ENCODE measurements at places on chromosomes 1 and 21.

DNA sequence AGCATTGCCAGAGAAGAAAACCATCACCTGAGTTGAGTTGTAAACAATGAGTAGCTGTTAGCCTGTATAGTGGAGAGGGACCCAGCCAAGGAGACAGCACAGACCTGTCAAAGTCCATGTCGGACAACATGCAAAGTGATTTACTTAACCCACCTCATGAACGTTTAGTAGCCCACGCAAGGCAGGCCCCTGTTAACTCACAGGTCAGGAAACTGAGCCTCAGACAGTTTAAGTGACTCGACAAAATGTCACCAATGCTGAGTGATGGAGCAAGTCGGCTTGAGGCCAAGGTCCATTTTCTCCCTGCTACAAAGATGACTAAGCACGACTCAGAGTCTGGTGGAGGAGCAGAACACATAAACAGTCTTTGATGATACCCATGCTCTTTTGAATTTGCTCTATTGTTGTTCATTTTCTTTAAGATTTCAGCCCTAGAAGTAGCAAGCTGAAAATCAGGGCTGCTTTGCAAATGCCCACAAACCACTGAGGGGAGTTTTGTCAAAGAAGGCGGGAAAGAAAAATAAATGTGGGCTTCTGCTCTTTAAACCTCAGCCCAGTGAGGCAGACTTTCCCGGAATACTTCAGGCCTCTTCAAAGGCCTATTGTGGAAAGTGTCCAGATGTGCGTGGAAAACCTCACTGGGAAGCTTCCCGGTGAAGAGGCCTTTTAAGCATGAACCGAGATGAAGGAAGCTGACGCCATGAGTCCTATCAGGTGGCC is 83.8 kb upstream of the HOOK1 start:
- peak; percentile 92 for DNase-seq

GRCh38 chr1:53369034-53369750 is 41.3 kb upstream of the LRP8 start:
- no peak for DNase-seq

DNA sequence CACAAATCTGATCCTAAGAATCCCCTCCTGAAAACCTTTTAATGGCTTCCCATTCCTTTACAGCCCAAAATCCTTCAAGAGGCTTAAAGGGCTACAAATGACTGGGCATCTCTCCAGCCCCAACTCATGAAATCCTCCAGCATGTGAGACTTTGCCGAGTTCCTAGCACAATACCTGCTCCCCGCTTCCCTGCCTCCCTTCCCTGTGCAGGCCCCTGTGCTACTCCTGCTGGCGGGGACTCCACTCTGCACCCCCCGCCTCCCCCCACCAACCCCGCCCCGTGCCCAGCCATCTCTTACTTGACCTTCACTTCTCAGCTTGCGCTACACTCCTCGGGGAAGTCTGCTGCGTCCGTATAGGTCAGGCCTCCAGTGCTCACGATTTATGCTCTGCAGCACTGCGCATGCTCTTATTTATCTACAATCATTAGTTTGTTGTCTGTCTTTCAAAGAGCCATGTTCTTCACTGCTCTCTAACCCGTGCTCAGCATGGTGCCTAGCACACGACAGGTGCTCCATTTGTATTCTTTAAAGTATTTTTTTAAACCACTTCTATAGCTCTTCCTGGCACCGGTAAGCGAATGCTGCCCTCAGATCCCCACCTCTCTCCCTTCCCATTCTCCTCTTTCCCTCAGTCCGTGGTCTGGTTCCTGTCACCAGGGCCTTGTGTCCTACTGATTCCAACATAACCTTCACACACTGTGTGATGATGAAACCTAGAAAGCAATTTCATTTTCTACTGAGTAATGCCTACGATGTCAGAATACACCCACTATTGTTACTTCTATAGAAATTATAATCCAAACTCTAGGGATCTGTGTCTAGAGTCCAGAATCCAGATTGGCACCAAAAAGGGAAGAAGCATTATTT is 37.5 kb upstream of the PLA2G2C start:
- no peak for DNase-seq

DNA sequence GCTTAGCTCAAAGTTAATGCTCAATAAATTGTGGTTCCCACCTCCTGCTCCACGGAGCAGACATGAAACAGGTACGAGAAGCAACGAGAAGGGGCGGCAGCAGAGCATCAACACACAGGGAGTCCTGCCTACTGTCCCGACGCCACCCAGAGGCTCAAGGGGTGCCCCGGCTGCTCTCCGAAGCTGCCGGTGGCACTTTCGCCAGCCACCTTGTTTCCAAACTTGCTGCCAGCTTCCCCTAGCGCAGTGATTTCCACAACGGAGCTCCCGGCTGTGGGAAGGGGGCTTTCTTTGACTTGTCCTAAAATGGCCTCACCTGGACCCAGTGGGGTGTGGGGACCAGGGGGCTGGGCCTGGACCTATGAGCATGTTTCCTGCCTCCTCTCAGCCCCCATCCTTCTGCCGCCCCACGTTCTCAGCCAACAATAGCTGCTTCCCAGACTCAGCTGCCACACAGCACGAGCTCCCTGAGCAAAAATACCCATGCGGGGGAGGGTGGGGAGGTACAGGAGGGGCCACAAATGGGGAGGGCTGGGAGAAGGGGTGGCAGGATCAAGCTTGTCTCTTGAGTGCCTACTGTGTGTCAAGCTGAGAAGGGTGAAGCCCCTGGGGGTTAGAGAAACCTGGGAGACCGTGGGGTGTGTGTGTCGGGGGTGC is 35.6 kb upstream of the ECE1 start:
- DNase-seq: no peak

- DNase-seq: no peak
Observed at GRCh38 chr21:41763398-41763931, 3.4 kb downstream of the RIPK4 start.

GRCh38 chr21:34510148-34511142 is 1.6 kb downstream of the KCNE1 start:
- peak; percentile 58 for DNase-seq

DNA sequence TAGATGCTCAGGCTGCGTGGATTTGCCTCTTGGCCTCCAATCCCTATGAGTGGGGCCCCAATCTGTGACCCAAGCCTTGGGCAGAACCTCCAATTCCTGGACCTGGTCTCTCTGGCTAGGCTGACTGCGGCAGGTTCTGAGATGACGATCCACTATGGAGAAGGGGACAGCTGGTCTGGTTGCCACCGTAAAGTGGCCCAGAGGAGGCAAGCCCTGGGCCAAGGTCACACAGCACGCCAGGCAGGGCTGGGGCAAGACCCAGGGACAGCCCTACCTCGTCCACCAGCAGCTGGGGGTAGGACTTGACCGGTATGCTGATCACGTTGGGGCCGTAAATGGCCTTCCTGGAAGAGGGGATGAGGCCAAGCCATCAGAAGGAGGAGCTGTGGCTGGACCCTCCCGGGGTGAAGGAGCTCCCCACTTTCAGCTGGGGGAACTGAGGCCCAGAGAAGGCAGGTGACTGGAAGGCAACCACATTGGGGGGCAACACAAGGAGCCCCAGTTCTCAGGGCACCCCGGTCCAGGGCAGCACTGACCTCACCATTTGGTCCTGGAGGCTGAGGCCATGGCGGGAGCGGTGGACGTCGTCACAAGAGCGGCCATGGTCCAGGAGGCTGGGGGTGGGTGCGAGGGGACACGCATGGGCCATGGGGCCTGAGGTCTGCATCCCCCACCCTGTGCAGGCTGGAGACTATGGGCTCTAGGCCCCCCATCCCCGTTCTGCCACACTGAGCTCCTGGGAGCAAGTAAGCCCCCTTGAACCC is 9.8 kb downstream of the ATP13A2 start:
- no peak for DNase-seq

DNA sequence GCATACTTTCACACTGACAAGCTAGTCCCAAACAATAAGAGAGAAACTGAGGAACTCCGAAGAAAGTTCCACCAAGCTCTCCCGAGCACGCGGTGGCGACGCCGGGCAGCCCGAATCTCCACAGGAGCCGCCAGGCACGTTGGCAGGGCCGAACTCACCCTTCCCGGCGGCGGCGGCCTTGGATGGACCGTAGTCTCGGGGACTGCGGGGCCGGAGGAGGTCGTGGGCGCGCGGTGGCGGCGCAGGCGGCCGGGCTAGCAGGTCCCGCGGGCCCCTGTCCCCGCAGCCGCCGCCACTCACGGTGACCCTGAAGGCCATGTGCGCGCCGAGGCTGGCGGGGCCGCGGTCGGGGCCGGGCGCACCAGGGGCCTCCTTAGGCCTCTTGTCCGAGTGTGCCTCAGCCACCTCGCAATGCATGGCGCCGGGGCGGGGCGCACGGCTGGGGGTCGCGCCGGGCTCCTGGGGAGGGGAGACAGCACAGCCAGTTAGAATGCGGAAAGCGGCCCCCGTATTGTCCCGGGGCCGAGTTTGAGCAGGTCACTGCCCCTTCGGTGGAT is 1.2 kb downstream of the GLIS1 start:
- no peak for DNase-seq

All from myocyte (in vitro differentiated cells).